ENCODE measurements at places on chromosomes 4 and X.

DNA sequence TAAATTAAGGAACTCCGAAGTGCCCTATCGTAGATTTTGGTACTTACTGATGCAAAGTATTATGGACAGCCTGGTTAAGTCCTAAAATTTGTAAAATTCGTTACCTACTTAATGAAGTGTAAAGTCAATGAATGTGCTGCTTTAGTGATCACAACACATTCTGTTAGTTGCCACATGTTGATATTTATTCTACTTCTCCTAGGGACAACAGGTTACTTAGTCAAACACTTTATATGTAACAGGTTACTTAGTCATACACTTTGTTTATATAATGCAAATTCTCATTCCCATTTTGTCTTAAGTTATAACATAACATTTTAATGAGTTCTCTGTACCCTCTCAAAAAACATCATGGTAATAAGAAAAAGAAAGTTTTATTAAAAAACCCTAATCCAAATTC lies 643.0 kb upstream of the FTHL17 start:
- DNase-seq = no peak

GRCh38 chr4:48130100-48130499 lies 4.0 kb downstream of the TXK start:
- no peak for DNase-seq

DNA sequence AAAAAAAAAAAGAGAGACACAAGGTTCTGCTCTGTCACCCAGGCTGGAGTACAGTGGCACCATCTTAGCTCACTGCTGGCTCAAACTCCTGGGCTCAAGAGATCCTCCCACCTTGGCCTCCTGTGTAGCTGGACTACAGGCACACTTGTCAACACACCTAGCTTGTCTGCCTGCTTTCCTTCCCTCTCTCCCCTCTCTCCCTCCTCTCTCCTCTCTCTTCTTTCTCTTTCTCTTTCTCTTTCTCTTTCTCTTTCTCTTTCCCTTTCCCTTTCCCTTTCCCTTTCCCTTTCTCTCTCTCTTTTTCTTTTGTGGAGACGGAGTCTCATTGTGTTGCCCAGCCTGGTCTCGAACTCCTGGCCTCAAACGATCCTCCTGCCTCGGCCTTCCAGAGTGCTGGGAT lies 132.1 kb downstream of the DIPK2B start:
- no peak for DNase-seq

- DNase-seq = no peak
These were observed 152.7 kb upstream of the FAM241A start for GRCh38 chr4:111992351-111993168.

DNA sequence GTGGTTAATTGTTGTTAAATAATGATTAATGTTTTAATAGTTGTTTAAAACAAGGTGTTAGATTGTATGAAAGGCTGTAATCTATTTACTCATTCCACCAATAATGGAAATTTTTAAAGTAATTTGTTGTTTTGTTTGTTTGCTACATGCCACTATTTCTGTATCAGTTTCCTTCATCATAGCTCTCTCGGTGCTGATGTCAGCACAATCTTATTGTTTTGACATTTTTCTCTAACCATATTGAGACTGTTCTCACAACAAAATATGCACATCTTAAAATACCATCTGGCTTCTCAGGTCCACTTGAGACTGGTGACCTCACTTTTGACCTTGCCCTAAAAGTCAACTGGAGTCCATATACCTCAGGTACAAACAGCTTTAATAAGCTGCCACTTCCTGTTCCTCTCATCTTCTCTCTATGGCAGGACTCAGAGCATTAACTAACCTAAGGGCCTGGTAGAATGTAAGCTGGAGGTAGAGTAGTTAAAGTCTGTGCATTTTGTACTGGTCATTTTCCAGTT lies 1.0 kb upstream of the GUCY1B1 start:
- DNase-seq = no peak

DNA sequence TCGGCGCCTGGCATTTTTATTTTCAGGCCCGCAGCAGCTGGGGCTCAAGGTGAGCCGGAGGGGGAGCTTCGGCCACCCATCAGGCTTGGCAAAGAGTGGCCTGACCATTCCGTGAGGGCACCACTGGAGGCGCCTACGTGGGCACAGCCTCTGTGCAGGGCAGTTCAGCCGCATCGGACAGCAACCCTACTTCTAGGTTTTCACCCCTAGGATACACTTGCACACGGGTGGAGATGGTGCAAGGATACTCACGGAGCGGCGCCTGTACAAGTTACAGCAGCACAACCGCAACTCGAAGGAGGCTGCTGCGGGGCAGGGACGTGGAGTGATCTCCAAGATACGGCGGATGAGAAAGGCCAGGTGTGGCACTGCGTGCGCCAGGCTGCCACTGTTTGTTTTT lies 10.8 kb downstream of the HCFC1 start:
- DNase-seq = no peak

- no peak for DNase-seq
These were observed 6.5 kb upstream of the NUDT6 start for GRCh38 chr4:122928930-122929329.

GRCh38 chrX:17521871-17522693 lies 147.1 kb downstream of the NHS start:
- DNase-seq = no peak

- DNase-seq = no peak
These were observed 27.1 kb upstream of the SPANXN4 start for GRCh38 chrX:142998447-142999198.

DNA sequence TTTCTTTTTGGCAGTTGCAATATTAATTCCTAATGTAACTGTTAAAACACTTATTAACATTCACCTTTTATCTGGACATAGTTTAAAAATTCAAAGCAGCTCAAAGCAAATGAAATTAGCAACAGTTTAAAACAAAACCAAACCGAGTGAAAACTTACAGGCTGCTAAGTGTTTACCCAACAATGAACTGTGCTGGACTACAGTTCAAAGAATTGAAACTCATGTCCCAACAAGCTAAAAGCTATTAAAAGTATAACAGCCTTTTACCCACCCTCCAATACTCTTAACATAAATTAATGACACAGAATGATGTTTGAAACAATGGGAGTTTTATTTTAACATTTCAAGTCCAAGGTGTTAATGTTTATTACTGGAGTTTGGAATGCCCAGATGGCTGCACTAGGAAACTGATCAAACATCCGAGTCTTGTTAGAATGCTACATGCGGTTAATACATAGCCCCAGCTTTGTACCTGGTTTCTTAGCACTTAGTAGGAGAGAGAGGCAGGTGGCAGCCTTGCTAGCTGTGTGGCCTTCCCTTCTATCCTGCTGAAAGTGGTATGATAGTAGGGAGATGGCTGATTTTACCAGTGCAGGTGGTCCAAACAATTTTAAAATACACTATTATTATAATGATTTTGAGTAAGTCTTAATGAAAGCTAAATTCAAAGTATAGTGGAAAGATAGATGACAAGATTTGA lies 21.1 kb upstream of the FRYL start:
- DNase-seq = no peak

DNA sequence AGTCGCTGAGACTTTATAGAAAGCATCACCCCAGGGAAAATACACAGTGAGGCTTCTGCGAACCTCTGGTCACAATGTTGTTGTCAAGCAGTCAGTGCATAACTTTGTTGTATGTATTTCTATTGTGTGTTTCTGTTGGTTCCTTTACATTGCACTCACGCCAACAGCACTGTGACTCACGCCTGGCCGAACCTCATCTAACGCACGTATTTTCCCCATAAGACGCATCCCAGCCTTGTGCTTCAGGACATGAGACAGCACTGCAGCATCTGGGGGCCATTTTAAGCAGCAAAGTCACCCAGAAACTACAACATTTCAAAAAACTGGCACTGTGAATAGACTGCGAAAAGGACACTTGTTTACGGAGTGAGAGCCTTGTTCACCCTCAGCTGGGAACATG lies 30.6 kb downstream of the TBL1X start:
- no peak for DNase-seq

GRCh38 chr4:83692028-83692427 lies 156.1 kb downstream of the GPAT3 start:
- DNase-seq = no peak

DNA sequence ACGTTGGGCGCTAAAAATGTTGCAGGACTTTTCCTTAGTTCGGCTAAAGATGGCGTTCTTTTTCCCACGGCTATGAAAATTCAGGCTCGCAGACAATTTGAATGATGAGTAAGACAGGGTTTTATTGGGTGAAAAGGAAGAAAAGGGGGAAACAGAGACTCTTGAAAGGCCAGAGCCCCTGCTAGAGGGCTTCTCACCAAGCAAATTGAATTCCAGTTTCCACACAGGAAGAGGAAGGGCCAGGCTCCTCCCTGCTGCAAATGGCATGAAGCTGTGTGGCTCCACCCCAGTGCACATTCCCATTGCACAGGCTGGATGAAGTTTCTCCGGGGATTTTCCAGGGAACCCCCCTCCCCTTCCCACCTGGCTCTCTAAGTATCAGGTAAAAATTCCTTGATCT lies 210.9 kb downstream of the KLHL4 start:
- no peak for DNase-seq

GRCh38 chrX:22686138-22686541 lies 313.6 kb upstream of the DDX53 start:
- no peak for DNase-seq
